ENCODE measurements at places on chromosomes 6 and 20. TPM values are rescaled to one million over a fixed set of nuclear protein-coding genes. Genes with fewer than 3 reads are reported as not detected.

OPRM1 gene
- 2.5 TPM for polyA plus RNA-seq

GRCh38 chr20:13231031-13231752 lies 10.1 kb downstream of the ISM1 start:
- DNase-seq = no peak

- DNase-seq = no peak
Observed at GRCh38 chr20:35908007-35908406, 46.3 kb downstream of the SCAND1 start.

DNA sequence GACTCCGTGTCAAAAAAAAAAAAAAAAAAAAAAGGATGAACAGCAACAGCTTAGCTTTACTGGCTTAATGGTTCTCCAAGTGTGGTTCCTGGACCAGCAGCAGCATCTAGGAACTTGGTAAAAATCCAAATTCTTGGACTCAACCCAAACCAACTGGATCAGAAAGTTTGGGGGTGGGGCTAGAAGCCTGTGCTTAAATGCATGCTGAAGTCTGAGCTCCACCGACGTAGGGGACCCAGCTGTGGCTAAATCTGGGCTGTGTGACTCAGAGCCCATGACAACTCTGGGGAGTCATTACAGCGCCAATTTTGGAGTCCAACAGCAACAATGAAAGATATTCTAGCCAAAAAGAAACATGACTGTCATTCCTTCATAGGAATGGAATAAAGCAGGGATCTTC lies 13.6 kb upstream of the CHD6 start:
- no peak for DNase-seq

DNA sequence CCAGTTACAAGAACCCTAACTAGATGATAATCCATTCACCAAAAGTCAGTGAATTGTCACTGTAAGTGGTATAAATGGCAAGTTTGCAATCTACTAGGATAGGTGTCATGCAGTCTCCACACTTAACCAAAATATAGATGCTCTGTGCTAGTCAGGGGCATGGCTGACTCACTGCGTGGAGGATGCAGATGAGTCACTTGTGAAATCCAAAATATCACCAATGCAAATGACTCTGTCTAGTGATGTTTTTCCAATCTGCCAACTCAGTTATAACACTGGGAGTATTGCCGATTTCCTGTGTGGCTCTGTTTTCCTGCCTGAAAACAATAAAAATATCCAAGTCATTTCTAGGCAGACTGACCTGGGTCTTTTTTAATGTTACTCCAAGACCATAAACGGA lies 47.8 kb upstream of the NRSN1 start:
- no peak for DNase-seq

GRCh38 chr20:64100566-64100888 lies 6.8 kb downstream of the NPBWR2 start:
- DNase-seq = no peak

TPBG gene
- polyA plus RNA-seq = 23.4 TPM

XKR7 gene
- 9.0 TPM for polyA plus RNA-seq

- DNase-seq = no peak
Observed at GRCh38 chr6:109001291-109001894, 93.3 kb downstream of the SESN1 start.

DNA sequence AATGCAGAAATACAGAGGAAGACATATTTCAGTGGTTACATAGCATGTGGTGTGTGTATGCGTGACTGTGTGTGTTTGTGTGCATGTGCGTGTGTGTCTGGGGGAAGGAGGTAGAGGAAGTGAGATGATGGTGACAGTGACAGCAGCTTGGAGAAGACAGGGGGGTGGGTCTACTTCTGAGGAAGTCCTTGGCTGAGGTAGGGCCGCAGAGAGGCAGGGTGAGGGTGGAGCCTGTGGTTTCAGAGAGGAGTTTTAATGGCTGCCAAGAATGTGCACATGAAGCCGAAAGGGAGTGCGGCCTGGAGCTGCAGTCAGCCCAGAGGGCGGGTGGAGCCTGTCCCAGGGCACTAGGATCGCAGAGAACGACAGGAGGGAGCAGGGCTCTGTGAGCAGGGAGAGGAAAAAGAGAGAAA lies 22.7 kb upstream of the RNF24 start:
- peak; percentile 55 for DNase-seq

GRCh38 chr6:135532559-135532958 lies 35.0 kb upstream of the AHI1 start:
- DNase-seq = no peak

GRCh38 chr6:130997061-130997753 lies 65.8 kb downstream of the EPB41L2 start:
- DNase-seq = no peak

GRCh38 chr6:162798546-162799266 lies 70.9 kb downstream of the PACRG start:
- DNase-seq = no peak

DNA sequence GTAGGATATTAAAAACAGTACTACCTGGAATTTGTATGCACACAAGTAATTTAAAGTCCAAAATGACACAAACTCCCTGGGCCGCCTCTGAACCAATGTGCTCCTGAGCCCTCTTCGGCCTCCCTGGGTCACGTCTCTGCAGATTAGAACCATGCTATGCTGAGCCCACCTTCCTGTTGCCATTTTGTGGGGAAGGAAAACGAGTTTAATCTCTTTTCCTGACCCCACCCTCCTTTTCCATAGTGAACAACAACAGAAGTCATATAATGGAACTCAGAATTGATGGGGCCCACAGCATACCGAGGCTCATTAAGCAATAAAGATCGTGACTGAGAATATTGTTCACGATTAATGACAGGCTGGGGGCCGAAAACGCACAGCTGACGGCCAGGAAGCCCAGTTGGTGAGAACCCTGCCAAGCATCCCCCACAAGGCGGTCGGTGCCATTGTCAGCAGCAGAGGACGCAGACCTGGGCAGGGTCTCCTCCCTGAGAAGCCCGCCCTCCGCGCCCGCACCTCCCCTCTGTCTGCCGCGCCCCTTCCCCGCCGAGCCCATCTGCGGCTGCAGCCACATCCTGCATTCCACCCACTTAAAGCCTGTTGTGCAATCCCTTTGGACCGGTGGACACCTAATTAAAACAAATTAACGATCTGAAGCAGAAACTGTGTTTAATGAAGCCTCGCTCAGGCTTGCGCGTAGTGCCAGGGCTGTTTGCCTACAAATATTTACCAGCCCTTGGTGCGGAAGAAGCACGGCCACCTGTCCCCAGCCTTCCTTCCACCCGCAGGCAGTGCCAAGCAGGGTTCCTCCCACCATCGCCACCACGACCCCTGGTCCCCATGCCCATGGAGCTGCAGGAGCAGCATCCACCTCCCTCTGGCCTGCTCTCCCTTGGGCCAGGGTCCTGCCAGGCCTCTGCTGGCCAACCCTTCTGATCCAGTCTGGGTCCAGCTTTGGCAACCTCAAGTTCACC lies 68.1 kb downstream of the DLL1 start:
- DNase-seq = no peak

DNA sequence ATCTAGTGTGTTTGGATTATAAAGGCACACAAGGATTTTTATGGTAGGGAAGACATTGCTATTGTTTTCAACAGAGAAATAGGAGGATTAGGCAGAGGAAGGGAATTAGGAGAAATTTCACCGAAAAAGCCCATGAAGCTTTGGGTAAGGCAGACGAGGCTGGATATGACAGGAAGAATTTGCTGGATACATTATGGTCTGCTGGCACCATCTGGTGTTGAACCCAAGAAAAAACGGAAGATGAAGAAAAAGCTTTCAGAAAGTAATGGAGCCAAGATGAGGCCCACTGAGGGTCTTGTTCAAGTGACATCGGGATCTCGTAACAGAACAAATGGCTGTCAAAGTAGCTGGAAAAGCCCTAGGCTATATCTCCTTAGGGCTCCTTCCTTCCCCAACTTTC lies 56.5 kb downstream of the OR2J2 start:
- DNase-seq = peak; percentile 61

GRCh38 chr6:162273986-162274385 lies 453.6 kb downstream of the PRKN start:
- DNase-seq = no peak

DNA sequence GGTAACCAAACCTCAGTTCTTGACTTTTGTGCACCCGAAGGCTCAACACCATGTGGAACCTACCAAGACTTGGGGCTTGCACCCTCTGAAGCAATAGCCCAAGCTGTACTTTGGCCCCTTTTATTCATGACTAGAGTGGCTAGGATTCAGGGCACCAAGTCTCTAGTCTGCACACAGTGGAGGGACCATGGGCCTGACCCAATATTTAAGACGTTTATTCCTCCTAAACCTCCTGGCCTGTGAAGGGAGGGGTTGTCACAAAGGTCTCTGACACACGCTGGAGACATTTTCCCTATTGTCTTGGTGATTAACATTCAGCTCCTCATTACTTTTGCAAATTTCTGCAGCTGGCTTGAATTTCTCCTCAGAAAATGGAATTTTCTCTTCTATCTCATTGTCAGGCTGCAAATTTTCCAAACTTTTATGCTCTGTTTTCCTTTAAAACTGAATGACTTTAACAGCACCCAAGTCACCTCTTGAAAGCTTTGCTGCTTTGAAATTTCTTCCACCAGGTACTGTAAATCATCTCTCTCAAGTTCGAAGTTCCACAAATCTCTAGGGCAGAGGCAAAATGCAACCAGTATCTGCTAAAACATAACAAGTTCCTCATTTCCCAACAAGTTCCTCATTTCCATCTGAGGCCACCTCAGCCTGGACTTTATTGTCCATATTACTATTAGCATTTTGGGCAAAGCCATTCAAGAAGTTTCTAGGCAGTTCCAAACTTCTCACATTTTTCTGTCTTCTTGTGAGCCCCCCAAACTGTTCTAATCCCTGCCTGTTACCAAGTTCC lies 481.4 kb upstream of the BTBD3 start:
- DNase-seq = no peak

CLPSL1 gene
- not detected for polyA plus RNA-seq

DNA sequence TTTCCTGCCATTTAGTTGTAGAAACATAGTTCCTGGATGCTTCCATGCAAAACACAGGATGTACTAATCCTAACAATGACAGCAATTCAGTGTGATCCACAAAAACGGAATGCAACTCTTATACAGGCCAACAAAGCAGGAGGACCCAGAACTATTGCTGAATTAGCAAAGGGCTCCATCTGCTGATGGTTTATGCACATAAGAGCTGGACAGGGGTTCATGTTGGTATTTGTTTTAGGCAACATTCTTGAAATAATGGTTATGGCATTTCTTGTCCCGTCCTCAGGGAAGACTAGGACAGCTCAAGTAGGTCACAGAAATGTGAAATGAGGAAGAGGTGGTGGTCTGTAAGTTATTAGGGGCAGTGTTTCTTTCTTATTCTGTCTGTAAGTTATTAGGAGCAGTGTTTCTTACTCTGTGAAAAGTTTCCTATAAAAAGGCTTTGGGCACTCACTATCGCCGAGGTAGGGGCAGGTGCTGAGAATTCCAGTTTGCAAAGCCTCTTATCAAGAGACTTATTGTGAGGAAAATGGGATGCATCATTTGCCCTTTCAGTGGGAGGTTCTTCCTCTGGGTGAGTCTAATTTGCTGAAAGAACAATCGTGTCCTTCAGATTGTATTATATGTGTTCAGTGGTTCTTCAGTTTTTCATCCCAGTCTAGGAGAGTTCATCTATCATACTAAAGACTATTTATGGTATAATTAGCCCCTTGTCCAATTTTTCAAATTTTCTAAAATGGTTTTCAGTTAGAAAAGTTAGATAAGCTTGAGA lies 171.1 kb downstream of the MCHR2 start:
- DNase-seq = peak; percentile 75

- peak; percentile 67 for DNase-seq
Observed at GRCh38 chr6:166106076-166106686, 61.5 kb downstream of the TBXT start.

- DNase-seq = peak; percentile 50
Observed at GRCh38 chr6:106608080-106608668, 21.1 kb downstream of the RTN4IP1 start.

GRCh38 chr20:56431471-56431870 lies 19.4 kb downstream of the CASS4 start:
- no peak for DNase-seq

TBXT gene
- not detected for polyA plus RNA-seq

GRCh38 chr6:39206250-39206721 lies 23.0 kb downstream of the KCNK5 start:
- no peak for DNase-seq

- DNase-seq = no peak
Observed at GRCh38 chr6:136230219-136230853, 19.8 kb downstream of the MTFR2 start.

DNA sequence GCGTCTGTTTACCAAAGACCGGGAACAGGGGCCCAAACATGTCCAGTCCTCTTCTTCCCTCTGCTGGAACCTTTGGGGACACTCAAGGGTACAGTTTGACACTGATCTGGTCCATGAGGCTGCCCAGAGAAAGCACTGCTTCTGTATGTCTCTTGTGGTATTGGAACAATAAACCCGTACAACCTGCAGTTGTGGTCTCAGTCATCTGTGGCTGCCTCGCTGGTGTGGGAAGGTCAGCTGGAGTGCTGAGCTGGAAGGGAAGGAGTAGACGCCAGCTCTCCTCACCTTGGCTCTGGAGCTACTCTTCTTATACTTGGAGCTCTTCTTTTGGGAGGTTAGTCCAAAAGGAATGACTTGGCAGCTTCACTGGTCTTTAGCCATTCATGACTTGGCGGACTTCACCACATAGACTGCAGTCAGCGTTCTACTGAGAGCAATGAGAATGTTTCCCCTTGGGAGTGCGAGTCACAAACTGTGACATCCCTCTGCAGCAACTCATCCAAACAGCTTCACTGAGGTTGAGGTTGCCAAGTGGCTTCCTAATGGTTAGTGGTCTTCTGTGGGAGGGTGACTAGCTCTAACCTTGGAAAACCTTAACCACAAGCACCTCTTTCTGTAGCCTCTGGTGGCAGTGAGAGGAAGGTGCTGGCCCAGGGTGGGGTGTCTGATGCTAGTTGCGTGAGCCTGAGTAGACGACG lies 81.2 kb downstream of the ASXL1 start:
- DNase-seq = no peak

WASF1 gene
- 239 TPM for polyA plus RNA-seq

DNA sequence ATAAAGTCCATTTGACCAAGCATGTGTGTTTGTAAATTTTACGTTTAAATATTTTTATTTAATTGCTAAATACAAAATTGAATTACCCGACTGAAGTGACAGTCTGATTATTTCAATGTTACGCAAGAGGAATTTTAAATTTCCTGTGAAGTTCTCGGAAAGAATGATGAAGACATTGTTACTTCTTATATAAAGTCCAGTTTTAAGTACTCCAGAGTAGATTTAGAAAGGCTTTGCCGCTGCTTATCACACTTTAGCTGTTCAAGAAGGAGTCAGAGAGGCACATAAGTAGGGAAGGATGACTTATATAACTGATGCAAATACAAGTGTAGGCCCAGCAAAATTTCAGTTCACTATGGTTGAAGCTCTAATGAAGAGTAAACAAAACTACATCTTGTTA lies 265.1 kb upstream of the CITED2 start:
- no peak for DNase-seq

- DNase-seq = peak; percentile 9
Observed at GRCh38 chr6:164211254-164211653, 796.7 kb downstream of the QKI start.
